Central memory CD4-positive, alpha-beta T cell (primary cell): ENCODE measurements at places on chromosomes 4 and X.
A peak's percentile ranks its signal among the peaks of the same experiment; 100 is the strongest.

GRCh38 chr4:122131562-122132157, 20.5 kb upstream of the BLTP1 start:
- peak; percentile 47 for DNase-seq

DNA sequence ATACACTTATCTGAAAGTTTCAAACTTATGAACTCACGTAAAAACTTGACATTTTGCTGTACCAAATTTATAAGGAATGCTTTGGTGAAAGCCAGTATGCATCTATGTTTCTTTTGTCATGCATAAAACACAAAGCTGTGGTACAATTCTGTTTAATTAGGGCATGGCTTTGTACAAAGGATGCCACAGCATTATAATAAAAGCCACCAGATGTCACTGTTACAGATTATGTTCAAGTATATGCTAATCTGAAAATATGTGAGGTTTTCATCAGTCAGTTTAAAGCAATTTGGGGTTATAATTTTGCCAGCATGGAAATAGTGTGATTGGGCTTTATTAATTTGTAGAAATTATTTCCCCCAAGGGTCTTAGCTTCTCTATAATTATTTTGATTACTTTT, 69.0 kb downstream of the ATOH1 start:
- no peak for DNase-seq

DNA sequence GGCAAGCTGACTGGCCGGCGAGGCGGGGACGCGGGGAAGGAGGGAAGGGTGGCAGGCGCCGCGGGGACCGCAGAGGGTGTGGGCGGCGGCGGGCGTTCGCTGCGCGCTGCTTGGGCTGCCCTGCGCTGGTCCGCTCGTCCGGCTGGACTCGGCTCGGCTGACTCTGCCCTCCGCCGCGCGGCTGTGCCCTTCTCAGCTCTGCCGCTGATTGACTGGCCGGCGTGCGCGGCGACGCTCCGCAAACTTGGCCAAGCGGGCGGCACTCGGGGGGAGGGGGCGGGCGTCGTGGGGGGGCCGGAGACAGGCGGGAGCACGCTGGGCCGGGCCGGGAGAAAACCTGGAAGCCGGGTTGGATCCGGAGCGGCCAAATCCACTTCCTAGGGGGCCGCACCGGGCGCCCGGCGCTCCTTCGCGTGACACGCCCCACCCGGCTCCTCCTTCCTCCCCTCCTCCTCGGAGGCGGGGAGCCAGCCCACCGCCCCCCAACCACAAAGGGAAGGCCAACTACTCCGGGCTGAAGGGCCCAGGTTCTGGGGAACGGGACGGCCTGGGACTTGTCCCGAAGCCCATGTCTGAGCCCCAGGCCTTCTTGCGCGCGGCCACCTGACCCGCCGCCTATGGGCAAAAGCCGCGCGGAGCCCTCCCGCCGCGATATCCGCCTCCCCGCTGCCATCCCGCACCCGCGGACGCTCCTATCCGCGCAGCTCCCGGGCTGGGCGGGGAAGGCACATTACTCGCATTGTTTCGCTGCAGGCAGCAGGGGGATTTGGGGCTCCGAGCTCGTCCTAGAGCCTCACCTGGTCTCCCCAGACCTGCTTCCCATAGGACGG, at the start of gene GPC4:
Gene GPC4 (minus strand): TSS at position 214 of the 830 bp plus-strand sequence. CDS start 524 bp downstream, outside the sequence.
- DNase-seq = no peak

DNA sequence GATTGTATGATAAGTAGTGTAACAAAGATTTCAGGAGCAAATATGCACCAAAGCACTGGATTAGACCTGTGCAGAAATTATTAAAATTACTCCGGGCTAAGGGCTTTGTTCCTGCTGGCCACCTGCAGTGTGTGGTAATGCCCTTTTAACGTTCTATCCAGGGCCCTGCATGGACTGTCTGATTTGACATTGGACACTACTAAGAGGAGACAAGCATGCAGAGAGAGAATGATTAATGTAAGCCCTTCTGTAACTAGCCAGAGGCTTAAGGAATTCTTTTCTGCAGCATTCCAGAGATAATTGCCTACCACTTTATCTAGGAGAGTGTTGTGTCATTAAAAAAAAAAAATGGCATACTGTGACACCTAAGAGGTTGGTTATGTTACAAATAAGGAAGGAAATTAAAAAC, 117.0 kb downstream of the PCDH7 start:
- no peak for DNase-seq

GRCh38 chrX:142999199-142999701, 26.5 kb upstream of the SPANXN4 start:
- DNase-seq = no peak

- DNase-seq = no peak
These were observed 26.1 kb upstream of the VMA21 start for GRCh38 chrX:151370906-151371305.

DNA sequence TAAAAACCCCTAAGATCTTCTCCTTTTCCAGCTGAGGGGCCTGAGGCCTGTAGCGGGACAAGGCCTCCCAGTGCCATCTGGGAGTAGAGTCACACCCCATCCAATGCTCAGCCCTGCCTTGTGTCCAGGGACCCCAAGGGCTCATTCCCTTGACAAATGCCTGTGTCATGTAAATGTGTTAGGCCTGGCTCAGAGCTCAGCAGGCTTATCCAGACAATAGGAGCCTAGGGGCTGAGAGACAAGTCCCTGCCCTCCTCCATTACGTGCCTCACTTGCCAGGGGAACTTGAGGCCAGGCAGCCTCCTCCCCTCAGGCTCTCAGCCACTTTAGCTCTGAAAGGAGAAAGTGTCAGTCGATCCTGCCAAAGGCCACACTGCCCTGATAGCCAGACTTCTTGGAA, 166.8 kb upstream of the MAMLD1 start:
- no peak for DNase-seq

DNA sequence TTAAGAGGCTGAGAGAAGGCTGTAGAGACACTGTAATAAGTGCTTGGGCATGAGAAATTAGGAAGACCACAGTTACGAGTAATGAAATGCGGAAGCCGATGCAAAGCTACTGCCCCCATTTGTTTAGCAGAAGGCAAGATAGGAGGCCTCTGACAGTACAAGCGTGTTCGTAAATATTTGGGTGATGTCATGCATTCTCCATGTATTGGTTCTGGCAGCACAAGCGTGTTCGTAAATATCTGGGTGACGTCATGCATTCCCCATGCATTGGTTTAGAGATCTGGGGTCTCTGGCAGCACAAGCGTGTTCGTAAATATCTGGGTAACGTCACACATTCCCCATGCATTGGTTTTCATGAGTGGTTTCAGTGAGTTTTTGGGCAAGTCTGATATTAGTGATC, 661.5 kb upstream of the FRG1 start:
- no peak for DNase-seq

DNA sequence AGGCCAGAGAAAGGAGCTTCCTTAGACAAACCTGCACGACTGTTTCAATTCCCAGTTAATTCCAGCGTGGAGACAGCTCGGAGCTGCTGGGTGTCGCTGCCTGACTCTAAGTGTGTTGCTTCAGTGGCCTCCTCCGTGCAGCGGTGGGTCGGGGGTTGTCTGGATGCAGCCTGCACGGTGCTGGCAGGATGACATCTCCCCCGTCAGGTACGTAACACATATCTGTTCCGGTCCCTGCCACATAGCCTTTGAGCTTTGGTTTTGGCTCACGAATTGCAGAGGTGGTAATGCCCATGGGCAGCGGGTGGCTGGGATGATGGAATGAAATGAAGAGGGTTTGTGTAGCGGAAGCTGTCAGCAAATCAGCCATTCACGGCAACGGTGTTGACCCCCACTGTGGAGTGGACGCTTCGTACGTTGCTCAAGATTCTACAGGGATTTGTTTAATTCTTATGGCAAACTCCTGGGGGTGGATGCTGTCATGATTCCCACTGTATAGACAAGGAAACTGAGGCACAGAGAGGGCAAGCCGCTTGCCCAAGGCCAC, 33.7 kb upstream of the HMX1 start:
- no peak for DNase-seq

- DNase-seq = no peak
These were observed 127.2 kb downstream of the ARHGEF9 start for GRCh38 chrX:63657821-63658220.

DNA sequence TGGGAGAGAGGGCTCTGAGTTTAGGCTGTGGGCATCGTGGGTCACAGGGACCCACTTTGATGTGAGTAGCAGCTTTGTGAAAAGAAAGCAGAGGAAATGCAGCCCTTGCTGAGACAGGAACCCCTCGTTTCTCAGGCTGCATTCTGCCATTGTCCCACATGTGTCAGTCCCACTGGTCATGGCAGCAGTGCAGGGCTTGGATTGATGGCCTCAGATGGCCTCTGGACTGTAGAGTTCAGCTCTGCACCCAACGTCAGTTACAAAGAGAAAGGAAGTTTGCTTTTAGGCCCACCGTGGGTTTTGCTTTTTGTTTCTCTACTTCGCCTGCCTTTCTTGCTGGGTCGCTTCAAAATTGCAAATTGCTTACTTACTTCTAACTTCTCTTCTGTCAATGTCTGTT, 248.3 kb upstream of the KLF3 start:
- DNase-seq = no peak

- DNase-seq = no peak
These were observed 17.2 kb downstream of the VGLL1 start for GRCh38 chrX:136549226-136549625.

GRCh38 chrX:55011294-55011693, 11.1 kb downstream of the APEX2 start:
- DNase-seq = no peak

- DNase-seq = no peak
These were observed 262.3 kb downstream of the KCTD8 start for GRCh38 chr4:44186096-44186849.

GRCh38 chr4:60096676-60097075, 1103.5 kb upstream of the ADGRL3 start:
- DNase-seq = no peak

- no peak for DNase-seq
These were observed 2.1 kb downstream of the GUCY1A1 start for GRCh38 chr4:155668707-155669220.

GRCh38 chr4:73705056-73705432, 35.3 kb upstream of the CXCL8 start:
- no peak for DNase-seq

DNA sequence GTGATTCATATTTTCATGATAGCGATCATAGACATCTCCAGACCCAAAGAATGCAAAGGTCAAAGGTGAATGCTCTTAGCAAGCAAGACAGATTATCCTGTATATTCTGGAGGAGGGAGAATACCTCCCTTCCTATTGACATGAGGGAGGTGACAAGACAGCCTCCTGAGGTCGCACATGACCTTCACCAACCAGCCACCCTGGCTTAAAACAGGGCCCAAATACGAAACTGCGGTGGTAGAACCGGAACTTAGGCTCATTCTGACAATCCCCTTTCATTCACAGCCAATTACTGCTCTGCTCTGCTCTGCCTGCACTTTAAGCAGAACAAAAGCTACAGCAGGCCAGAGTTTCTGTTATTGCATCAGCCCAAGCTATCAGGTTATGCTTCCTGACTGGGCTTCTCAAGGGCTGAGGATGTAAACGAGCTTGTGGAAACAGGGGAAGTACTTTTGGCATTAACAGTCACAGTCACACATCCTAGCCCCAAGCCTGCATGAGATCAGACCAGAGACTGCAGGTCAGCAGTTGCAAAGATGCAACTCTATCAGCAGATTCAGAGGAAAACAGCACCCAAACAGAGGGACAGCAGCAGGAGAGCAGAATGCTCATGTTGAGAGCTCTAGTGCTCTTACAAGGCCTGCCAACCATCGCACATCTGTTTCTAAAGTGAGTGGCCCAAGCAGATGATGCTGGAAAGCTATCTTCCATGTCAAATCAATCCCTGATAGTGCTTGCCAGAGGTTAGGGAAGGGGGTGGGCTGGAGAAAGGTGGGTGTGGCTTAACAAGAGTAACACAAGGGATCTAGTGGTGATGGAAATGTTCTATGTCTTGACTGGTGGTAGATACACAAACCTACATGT, 51.3 kb upstream of the MAP3K15 start:
- DNase-seq = peak; percentile 5

DNA sequence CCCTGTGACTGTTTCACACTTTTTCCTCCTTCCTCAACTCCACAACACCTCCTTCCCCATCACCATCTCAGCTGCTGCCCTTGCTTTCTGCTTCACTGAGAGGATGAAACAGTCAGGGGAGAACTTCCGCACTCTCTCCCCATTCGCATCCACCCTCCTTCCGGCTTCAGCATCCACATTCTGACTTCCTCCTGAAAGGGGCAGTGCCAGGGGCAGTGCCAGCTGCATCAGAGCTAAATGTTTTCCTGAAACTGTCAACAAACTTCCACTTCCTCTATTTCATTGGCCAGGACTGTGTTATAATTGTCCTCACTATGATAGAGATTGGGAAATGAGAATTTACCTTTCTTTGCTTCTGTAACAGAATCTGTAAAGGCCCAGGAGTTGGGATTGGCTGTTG, 18.2 kb upstream of the RASL11B start:
- DNase-seq = no peak

DNA sequence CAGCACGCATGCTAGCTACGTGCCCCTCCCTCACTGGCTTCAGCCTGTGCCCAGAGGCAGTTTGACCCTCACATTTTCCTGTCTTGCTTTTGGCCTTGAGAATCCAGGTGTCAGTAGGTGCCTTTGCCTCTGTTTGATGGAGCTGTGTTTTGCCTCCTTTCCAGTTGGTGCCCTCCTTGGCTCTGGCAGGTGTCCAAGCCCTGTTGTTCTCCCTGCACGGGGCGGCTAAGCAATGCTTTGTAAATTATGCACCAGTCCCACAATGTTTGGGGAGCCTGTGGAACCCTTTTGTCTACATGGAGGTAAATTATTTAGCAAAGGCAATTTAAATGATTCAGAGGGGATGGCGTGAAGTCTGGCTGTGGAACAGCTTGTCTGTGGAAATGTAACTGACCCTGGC, 202.9 kb upstream of the BOD1L1 start:
- DNase-seq = no peak

- no peak for DNase-seq
These were observed 108.0 kb upstream of the TBL1X start for GRCh38 chrX:9356846-9357245.

DNA sequence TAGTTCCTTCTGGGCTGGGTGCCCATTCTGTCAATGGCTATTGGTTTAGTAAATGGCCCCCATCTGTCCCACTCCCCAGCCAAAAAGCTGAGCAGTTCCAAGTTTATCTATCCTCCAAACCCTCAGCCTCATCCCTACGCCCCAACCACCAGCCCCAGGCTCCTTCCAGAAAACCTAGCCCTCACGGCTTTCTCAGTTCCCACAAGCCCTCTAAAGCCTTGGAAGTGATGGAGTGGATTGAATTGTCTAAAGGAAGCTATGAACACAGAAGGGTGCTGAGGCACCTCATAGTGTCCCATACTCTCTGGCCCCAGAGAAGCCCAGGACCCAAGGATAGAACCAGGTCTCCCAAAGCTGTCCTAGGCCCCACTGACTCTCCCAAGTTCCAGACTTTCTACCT, 75.6 kb upstream of the EFNB1 start:
- DNase-seq = no peak

DNA sequence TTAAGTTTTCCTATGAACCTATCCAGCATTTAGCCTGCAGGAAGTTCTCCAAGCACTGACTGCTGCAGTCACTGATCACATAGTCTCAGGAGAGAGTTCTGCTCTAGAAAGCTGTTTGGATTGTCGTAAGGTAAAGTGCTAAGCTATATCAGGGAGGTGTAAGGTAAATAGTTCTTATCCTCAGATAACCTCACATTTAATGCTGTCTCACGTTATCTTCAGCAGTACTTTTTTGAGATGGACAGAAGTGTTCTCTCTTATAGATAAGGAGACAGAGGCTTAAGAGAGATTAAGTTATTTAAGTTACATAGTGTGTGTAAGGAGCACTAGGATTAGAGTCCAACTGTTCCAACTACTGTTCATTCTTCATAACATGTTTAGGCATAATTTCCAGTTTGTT, 77.9 kb downstream of the STIM2 start:
- DNase-seq = no peak
